ENCODE measurements at places on chromosomes 6 and 20.

- DNase-seq = no peak
These were observed 131.3 kb upstream of the EDN1 start for GRCh38 chr6:12158686-12159415.

DNA sequence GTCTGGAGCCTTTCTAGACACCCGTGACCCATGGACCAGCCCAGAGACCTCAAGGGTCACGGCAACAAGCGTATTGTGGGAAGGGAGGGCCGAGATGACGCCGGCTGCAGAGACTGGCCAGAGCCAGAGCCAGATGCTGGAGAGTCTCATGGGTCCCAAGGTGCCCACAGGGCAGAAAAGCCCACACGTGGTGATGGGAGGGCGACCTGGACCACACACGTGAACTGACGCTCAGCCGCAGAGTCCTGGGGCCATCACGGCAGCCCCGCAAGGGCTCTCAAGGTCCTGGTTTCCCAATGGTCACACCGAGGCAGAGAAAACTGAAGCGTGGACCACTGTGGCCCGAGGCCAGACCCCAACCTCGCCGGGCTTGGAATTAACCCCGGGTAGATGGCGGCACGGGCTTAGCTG, 92.6 kb downstream of the YTHDF1 start:
- no peak for DNase-seq

- peak; percentile 23 for DNase-seq
These were observed 1.7 kb downstream of the NUDT3 start for GRCh38 chr6:34390531-34391472.

DNA sequence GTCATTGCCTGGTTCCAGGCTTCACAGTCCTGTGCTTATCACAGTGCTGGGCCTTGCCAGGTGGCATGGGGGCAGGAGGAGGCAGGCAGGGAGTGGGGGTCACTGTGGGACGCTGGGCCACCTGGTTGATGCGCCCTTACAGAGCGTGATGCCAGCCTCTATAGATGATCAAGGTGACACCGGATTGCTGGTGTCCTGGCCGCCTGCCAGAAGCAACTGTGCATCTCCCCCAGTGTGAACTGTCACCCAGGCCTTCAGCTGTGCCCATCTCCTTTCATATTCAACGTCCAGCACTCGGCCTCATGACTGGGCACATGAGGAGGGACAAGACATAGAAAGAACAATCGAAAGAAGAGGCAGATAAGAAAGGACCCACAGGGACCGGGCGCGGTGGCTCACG, 318.9 kb downstream of the TAF4 start:
- DNase-seq = no peak

- no peak for DNase-seq
These were observed 16.1 kb upstream of the HFE start for GRCh38 chr6:26071135-26071534.

- DNase-seq = no peak
These were observed 491.3 kb upstream of the GJE1 start for GRCh38 chr6:141641406-141641805.

DNA sequence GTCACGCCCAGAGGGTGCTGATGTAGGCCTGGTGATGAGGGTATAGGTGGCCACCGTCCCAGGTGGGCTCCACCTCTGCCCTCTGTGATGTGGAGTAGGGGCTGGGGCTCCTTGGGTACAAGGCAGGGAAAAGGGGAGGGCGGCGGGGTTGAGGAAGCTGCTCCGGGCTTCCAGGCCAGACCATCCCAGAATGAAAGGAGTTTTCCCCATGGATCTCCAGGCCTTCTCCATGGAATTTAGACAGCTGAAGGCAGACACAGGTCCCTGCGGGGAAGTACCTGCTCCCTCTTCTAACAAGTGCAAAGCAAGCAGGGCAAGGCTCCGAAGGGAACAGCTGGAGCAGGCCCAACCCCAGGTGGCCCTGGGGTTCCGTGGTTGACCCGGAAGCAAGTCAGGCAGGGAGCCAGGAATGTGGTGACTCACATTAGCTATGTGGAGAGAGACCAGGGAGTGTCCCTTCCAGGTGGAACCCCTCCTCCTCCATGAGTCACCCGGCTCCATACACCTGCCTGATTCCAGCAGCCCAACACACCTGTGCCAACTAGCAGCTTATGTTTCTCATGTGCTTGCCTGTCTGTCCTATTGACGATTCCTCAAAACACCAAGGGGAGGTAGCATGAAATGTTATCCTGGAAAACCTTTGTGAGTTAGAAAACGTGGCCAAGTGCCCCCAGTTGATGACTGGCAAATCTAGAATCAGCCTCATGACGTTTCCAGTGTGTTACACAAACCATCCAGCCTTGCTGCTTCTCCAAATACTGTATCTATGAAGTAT, 59.7 kb upstream of the SNX9 start:
- DNase-seq = peak; percentile 20

DNA sequence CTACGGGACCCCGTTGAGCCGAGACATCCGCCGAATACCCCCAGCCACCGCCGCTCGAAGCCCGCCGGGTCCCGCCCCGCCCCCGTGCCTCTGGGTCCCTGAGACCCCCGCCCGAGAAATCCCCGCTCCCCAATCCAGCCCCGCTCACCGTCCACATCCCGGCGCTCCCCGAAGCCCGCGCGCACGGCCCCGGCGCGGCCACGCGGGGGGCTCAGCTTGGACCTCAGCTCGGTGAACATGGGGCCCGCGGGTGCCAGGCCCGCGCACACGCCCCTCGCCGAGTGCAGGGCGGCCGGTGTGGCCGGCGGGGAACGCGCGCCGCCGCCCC, 249 bp downstream of the SAMD10 start:
- no peak for DNase-seq

GRCh38 chr6:111291336-111292259, 191.4 kb downstream of the REV3L start:
- no peak for DNase-seq

DNA sequence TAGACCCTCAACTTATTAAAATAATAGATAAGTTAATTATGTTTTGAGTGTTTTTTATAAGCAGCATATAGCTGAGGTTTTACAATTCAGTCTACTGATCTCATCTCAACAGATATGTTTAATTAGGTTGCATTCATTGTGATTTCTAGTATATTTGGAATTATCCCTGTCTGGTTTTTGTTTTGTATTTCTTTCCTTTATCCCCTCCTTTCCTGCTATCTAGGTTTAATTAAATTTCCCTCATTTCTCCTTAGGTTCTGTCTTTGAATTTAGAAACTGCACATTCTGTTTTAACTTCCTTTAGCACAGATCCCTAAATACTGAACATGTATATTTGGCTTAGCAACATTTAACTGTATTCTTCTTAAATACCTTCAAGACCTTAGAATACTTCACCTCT, 4.9 kb upstream of the SUMO4 start:
- no peak for DNase-seq

Measured in NCI-H1092 (cell line).